ENCODE measurements at places on chromosomes 1 and 21.

- DNase-seq: no peak
Observed at GRCh38 chr1:59541161-59541560, 244.3 kb downstream of the FGGY start.

GRCh38 chr1:208523007-208523406, 278.8 kb upstream of the PLXNA2 start:
- DNase-seq: no peak

GRCh38 chr21:28356422-28356821, 636.3 kb downstream of the LTN1 start:
- DNase-seq: no peak

- DNase-seq: no peak
Observed at GRCh38 chr1:30451532-30452125, 271.8 kb downstream of the MATN1 start.
